ENCODE measurements at places on chromosomes 16 and 17.
A peak's percentile ranks its signal among the peaks of the same experiment; 100 is the strongest.

DNA sequence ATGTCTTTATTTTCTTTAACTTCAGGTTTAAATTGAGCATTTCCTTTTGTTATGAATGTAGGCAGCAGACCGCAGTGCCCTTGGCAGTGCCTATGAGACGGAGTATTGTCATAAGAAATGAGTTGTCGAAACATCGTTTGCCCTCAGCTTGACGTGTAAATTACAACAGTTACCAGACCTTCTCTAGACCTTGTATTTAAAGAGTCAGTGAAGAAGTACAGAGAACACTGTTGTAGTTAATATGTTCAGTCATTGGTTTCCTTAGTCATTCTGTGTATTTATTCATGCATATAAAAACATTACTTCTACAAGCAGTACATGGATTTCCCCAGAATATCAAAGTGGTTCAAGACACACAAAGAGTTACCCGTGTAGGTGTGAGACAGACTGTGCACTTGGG lies 19.0 kb downstream of the IRF8 start:
- DNase-seq = no peak

- no peak for DNase-seq
These were observed at the start of gene CA4 for GRCh38 chr17:60149691-60150582. Gene CA4, plus strand, starts transcription at chr17:60149973. Its CDS starts 62 bp downstream, at chr17:60150035.

- DNase-seq = no peak
These were observed 2.0 kb upstream of the NXPH3 start for GRCh38 chr17:49573510-49574322.

GRCh38 chr16:59684911-59685310 lies 950.8 kb upstream of the GOT2 start:
- DNase-seq = no peak

GRCh38 chr17:79699386-79700036 lies 31.2 kb upstream of the ENPP7 start:
- no peak for DNase-seq

GRCh38 chr17:50830994-50831393 lies 4.4 kb upstream of the WFIKKN2 start:
- no peak for DNase-seq

DNA sequence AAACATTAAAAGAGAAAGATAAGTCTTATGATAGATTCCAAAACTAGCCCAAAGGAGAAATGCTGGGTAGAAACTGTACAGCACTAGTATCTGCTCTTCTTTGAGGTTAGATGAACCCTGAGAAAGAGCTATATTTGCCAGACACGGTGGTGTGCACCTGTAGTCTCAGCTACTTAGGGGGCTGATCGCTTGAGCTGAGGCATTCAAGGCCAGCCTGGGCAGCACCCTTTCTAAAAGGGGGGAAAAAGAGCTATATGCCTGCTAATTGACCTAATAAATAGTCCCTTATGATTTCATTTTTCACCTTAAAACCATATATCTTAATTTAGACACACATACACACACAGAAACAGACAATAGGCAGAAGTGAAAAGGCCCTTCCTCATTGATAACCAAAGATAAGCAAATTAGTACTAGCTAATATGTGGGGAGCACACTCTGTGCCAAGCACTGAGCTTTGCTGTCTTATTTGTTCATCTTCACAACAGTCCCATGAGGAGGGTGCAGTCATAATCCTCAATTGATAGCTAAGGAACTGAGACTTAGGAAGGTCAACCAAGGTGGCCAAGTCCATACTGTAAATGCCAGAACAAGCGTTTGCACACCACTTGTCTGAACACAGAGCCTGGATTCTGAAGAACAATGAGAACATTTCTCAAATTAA lies 56.6 kb upstream of the NLK start:
- no peak for DNase-seq

- no peak for DNase-seq
These were observed 2.9 kb downstream of the SLC39A11 start for GRCh38 chr17:73089322-73090317.

GRCh38 chr17:69870751-69871199 lies 204.2 kb upstream of the KCNJ16 start:
- no peak for DNase-seq

GRCh38 chr17:35715416-35715815 lies 16.0 kb upstream of the RASL10B start:
- DNase-seq = no peak

DNA sequence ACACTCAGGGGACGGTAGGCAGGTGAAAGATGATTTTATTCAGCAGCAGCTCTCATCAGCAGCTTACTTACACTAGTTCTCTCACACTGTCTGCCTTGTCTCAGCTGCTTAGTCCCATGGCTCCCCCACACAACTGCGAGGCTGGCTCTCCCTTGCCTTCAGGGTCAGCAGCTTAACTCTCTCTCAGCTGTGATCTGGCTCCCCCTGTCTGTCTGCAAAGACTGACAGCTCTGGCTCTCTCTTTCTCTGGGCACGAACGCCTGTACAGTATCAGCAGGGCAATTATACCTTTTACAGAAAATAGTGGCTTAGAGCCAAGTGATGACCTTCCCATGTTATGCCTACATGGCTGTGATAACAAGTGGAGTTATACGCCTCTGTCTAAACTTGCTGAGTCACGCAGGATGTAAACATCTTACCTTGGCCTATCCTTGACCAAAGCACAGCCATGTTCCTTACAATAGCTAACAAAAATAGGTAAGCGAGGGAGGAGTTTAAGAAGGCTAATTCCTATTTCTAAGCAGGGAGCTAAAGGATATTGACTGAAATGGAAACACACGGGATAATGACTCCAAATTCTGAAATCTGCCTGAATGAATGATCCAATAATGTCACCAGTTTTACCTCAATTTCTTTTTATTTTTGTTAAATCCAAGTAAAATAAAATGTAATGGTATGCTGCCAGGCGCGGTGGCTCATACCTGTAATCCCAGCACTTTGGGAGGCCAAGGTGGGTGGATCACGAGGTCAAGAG lies 1.1 kb upstream of the NDUFAB1 start:
- DNase-seq = no peak

DNA sequence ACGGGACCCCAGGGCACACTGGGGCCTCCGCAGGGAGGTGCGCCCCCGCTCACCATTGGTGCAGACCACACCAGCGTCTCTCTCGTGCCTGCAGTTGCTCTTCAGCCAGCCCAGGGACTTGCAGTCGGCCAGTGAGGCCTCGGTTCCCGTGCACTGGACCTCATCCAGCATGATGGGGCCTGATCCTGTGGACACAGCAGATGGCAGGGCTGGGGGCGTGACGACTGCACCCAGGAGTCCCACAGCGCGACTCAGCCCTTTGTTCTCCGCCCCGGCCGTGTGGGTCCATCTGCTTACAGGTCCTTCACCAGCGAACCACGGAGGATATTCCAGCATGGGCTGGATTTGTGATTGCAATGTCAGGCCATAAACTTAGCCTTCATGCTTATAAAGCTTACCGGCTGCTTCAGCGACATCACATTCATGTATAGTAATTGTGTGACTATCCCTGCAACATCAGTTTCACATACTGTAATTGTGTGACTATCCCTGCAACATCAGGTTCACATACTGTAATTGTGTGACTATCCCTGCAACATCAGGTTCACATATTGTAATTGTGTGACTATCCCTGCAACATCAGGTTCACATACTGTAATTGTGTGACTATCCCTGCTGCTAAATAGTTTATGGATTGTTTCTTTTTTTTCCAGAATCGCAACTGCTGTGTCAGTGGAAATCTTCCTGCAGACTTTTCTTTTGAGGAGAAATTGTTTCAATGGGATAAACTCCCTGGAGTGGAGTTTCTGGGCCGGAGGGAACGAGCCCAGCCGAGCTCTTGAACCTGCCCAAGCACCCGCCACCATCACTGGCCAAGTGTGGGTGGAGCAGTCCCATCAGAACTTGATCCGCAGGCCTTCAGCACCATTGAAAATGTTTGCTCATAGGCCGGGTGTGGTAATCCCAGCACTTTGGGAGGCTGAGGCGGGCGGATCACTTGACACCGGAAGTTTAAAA lies 4.8 kb downstream of the LGALS3BP start:
- no peak for DNase-seq

DNA sequence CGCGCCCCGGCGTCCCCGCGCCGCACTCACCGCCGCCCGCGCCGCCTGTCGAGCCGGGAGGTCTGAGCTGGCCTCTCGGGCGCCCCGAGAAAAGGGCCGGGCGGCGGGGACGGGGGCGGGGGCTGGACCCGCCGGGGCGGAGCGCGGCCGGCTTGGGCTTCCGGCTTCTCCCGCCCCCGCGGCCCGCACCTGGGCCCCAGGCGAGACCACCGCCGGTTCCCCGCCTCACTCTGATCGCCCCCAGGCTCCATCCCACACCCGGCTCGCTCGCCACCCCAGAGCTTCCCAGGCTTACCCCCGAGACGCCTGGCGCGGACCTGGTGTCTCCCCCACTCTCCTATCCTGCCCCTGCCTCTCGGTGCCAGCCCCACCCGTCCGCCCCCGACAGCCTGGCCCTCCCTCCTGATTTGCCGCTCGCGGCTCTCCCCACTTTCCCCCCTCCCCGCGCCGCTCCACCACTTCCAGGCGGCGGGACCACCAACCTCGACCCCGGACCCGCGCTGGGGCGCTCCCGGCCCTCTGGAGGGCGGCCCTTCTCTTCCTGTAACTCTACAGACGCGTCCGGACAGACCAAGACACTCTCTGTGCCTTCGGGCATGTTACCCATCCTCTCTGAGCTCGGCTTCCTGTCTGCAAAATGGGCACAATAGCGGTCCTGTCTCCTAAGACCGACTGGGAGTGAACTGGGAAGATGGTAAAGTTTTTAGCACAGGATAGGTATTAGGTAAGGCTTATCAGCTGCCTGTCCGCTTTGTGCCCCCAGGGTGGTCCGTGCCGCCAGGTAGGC lies at the start of gene LITAF:
Gene LITAF, minus strand, starts transcription at position 64 of the 787 bp plus-strand sequence. CDS start 30,189 bp downstream, outside the sequence.
- DNase-seq = peak; percentile 39
